ENCODE measurements at places on chromosomes 6 and 20.

DNA sequence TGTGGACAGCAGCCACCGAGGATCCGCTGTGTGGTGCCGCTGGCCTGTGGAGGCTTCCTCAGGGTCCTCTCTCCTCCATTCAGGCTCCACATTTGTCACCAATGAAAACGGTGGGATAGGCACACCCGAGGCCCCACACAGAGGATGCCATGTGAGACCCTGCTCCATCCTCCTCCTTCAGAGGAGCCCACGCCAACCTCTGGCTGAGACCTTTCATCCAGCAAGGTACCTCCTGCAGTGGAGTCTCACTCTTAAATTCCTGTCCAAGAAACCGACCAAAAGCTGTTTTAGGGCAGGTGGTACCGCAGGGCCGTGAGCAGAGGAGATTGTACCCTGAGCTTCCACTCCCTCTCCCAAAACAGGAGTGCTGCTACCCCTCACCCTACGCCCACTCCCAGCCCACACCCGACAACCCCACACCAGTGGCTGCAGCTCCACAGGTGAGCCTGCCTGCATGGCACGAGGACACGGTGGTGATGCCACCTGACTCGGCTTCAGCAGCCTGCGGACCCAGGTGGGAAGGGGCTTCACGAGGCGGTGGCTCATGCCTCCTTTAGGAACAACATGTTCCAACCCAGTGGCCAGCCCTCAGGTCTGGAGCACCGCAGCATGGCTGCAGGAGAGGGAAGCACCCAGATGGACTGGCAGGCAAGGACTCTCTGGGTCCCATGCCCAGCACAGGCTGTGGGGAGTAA, 237.6 kb upstream of the AFDN start:
- DNase-seq = no peak

GRCh38 chr20:46270977-46271744, 37.1 kb downstream of the CDH22 start:
- DNase-seq = no peak

GRCh38 chr20:48820649-48820973, 7.2 kb downstream of the PREX1 start:
- DNase-seq = no peak

DNA sequence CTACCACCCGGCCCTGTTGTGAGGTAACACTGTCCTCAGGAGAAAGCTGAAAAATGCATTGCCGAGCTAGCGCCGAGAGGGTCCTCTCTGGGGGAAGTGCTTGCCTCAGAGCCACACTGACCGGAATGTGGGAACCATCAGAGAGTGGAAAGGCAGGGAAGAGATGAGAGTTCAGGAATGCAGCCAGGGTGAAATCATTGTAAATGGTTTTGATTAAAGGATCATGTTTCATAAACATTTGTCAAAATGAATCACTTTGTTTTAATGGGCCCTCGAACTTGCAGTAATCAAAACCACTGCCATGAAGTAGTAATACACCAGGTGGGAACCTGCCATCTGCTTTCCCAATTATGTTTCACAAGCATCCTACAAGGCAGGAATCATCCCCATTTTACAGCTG, 16.9 kb upstream of the IL17F start:
- DNase-seq = no peak

DNA sequence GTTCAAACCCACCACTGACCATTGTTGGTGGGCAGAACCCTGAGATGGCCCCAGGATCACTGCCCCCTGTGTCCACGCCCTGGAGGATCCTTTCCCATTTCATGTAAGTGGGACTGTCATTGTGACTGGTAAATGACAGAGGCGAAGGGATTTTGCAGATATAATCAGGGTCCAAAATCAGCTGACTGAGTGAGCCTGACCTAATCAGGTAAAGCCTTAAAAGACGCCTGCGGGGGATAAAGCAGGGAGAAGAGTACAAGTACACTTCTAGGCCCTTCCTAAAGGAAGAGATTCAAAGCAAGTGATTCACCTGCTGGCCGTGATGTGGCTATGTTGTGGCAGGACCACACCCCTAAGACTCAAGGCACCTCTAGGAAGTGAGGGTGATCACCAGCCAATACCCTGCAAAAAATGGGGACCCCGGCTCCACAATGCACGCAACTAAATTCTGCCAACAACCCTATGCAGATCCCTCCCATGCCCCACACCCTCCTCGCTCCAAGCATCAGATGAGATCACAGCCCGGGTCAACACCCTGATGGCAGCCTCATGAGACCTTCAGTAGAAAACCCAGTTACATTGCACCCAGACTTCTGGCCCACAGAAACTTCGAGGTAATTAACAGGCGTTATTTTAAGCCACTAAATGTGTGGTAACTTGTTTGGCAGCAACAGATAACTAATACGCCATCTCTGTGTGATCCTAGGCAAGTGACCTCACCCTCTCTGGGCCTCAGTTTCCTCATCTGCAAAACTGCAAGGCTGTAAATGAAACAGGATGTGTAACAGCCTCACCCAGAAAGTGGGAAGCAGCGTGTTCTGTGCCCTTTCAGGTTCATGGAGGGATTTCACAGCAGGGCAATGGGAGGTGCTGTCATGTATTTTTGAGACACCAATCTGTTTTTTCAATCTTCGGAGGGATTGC, 11.3 kb downstream of the PREX1 start:
- DNase-seq = no peak

- no peak for DNase-seq
These were observed 4.7 kb upstream of the TRMT11 start for GRCh38 chr6:125981571-125982185.

GRCh38 chr6:63943826-63944225, 308.2 kb downstream of the PHF3 start:
- DNase-seq = no peak

DNA sequence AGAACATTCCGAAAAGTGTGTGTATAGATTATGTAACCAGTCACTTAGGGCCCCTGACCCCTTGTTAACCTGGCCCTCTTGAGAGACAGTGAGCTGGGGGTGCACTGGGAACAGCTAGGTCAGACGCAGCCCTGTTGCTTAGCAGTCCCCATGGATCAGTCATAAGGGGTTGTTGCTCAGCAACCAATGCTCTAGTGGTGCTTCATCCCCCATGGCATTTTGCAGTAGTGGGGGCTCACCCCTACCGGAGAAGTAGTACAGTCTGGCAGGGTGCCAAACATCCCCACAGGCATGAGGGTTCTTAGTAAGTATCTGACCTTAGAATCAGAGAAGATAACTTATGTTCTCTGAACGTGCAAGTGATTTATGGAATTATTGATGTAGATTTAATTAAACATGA, 12.3 kb downstream of the PKIB start:
- DNase-seq = no peak

DNA sequence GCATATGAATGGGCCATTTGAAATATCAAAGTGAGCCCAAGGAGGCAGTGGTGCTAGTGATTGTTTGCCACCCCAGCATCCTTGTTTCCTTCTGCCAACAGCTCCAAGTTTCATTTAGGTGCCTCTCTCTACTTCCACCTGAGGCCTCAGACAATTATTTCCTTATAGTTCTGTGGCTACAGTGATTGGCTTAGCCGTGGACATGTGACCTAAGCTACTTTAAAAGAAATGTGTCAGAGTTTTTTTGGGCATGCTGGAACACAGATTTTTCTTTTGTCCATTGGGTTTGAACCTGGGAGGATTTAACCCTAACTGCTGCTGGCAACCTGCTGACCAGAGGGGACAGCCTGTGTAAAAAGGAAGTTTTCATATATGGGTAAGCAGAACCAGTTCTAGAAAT, 319.4 kb downstream of the CD109 start:
- no peak for DNase-seq

GRCh38 chr20:47058236-47058635, 163.6 kb downstream of the EYA2 start:
- DNase-seq = no peak

DNA sequence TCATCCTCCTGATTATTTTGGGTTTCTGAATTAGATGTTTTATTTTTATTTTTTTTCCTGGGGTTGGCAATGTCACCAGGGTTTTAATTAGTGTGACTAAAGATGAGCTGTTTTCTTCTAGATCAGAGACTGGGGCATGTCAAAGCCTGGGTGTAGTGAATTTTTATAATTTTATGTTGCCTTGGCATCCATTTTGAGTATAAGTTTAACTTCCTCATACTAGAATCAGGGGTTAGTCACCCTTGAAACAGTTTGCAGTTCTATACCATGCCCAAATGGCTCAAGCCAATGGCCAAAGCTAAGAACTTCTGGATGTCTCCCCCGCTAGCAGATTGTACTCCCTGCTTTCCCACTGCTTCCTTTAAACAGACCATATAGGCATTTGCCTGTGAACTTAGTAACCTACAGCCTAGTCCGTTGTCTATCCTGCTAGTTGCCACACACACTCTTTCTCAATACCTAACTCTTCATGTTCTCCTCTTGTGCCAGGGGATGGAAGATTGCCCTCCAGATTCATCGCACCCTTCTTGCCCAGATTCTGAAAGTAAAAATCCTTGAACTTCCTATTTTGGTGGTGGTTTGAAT, 54.5 kb downstream of the KIAA0408 start:
- DNase-seq = no peak

GRCh38 chr6:105817370-105817769, 268.8 kb upstream of the PRDM1 start:
- no peak for DNase-seq

GRCh38 chr20:46347841-46348803, 39.8 kb upstream of the CDH22 start:
- no peak for DNase-seq

DNA sequence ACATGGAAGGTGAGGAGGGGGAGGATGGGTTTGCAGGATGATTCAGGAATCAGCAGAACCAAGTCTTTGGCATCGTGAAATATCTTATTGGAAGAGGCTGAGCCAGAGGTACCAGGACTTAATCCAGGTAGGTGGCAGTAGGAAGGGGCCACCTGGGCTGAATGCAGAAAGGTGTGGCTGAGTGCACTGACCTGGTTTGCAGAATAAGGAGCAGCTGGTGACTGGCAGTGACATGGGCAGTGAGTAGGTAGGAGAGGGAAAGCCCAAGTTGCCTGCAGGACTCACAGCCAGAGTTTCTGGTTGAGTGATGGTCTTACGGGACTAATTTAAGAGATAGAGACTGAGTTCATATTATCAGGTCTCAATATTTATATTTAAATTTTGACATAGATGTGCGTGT, 1.1 kb upstream of the PBOV1 start:
- DNase-seq = no peak

GRCh38 chr6:109306733-109307132, 75.5 kb downstream of the CD164 start:
- no peak for DNase-seq

DNA sequence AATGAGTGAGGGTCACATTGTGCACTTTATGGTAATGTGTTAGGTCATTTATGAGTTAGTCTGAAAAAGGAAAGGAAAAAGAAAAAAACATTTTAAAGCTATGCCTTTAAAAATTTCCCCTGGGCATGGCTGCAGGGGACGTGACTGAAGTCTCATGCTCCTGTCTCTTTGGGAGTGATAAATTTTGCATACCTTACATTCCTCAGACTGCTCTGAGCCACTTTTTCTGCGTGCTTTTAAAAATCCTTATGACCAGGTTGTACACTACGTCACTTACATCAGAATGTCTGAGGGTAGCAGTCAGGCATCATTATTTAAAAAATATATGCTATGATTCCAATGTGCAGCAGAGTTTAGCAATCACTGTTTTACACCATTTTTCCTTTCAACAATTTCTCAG, 121.2 kb downstream of the RFPL4B start:
- no peak for DNase-seq

- DNase-seq = no peak
These were observed 904.3 kb upstream of the FLRT3 start for GRCh38 chr20:15241681-15242080.

DNA sequence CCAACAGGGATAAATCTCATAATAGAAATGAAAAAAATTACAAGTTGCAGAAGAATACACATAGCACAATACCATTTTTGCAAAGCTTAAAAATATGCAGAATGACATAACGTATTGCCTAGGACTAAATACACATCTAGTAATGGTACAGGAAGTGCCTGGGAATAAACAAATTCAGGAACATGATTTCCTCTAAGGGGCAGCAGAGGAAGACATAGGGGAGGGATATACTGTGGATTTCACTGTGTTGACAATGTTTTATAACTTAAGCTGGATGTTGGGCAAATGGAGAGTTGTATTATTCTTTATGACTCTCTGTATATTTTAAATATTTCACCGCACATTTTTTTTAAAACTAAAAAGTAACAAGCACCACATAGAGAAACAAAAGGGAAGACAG, 5.6 kb upstream of the GLO1 start:
- DNase-seq = no peak

DNA sequence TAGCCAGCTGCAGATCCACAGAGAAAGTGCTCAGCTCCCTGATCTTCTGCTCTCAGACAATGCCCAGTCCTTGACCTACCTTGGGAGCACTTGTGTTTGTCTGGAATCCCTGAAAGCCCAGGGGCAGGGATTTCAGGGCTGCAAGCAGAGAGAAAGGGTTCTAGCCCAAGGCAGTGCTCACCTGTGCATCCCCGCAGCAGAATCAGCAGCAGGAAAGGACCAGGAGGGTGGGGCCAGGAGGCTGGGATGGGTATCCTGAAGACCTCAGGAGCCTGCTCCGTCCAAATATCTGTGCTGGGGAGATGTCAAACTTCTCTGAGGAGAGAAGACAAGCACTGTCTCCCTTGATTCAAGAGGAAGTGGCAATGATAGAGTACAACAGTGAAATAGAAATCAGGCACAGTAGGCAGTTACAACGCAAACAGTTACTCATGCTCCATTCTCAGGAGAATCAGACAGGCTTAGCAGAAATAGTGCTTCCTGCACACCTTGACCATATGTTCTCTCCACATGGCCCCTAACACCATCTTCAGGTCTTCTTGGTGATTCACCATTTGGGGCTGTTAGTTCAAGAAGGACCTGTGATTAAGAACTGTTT, 28.7 kb upstream of the SIRPG start:
- no peak for DNase-seq

- no peak for DNase-seq
These were observed 90.4 kb upstream of the TMEM30A start for GRCh38 chr6:75374961-75375400.

DNA sequence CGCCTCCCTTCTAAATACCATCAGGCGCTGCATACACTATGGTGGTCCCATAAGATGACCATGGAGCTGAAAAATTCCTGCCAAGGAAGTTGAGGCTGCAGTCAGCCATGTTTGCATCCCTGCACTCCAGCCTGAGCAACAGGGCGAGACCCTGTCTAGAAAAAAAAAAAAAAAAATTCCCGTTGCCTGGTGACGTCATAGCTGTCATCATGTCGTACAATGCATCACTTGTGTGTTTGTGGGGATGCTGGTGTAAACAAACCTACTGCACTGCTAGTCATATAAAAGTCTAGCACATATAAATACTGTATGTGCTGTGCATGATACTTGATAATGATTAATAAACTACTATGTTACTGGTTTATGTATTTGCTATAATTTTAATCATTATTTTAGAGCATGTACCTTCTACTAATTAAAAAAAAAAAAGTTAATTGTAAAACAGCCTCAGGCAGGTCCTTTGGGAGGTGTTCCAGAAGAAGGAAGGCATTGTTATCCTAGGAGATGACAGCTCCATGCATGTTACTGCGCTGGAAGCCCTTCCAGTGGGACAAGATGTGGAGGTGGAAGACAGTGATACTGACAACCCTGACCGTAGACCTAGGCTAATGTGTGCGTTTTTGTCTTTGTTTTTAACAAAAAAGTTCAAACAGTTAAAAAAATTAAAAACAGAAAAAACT, 132.6 kb downstream of the BANF2 start:
- DNase-seq = no peak

GRCh38 chr6:35027807-35028206, 113.3 kb downstream of the TCP11 start:
- DNase-seq = no peak

Data from stimulated activated CD8-positive, alpha-beta memory T cell treated with anti-CD3 and anti-CD28 coated beads, Interleukin-15, amount 100 ng/mL, for 24 hours (primary cell).